ENCODE measurements at places on chromosomes 16 and 17. TPM values are rescaled to one million over a fixed set of nuclear protein-coding genes. Genes with fewer than 3 reads are reported as not detected.

- H3K4me3 ChIP-seq, result peak overlapping the region; percentile 86
- no peak for DNase-seq
- peaks cover 31% of the 10 kb centered on the region for H3K27me3 ChIP-seq
- H3K4me1 ChIP-seq, result peaks cover 18% of the 10 kb centered on the region
These were observed 926 bp downstream of the MYH10 start for GRCh38 chr17:8629371-8630226.

DNA sequence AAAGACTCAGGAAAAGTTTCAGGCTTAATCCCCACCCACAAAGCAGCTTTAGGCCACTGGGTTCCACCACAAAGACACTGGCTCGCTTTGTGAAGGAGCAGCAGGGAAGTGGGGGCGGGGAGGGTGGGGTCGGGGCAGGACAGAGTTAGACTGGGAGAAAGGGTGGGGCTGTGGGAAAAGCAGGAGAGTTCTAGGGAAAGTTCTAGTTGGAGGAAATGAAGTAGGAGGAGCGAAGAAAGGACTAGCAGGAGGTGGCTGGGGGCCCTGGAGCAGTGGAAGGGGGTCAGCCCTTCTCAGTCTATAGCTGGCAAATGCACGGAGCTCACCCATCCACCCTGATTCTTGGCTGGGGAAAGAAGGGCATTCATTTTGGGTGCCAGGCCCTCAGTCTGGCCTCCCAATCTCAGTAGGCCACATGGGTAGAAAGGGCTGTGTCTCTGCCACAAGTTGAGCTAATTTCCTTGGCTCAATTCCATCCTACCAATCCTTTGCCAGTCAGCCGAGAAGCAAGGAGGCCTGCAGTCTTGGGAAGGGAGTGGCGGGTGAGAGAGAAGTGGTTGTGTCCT lies 4.6 kb downstream of the INPP5K start:
- peaks cover 71% of the 10 kb centered on the region for H3K36me3 ChIP-seq
- H3K27ac ChIP-seq, result no peak overlapping the region
- H3K27me3 ChIP-seq, result no peaks in the 10 kb centered on the region

DNA sequence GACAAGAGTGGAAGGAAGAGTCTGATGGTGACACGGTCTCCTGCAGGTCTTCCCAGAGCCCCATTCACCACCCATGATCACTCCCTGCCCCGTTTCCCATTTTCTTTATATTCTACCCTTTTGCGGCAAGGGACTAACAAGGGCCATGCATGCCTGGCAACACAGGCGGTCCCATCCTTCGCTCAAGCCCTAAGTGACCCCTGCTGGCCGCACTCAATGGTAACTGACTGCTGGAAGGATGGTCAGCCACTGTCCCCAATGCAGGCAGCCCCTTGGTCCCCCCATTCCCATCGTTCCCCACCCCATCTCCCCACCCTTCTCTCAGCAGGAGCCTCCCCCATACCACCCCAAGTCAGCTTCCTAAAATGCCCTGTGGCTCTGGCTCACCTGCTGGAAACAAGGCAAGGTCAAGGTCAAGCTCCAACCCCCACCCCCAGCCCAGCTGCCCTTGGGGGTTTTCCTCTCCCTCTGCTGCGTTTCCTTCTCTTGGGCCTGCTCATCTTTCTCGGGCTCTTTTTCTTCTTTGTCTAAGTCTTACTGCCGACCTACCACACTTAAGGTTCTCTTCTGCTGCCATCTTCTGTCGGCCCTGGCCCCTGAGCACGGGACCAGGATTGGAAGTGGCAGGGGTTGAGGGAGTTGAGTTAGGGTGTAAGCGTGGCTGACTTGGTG lies 116.0 kb downstream of the RPTOR start:
- H3K4me1 ChIP-seq, result peaks cover 31% of the 10 kb centered on the region
- no peak for DNase-seq
- no peak overlapping the region for H3K27ac ChIP-seq
- no peaks in the 10 kb centered on the region for H3K27me3 ChIP-seq
- H3K36me3 ChIP-seq, result no peaks in the 10 kb centered on the region
- H3K4me3 ChIP-seq, result no peak overlapping the region

GRCh38 chr16:8951447-8952280 lies 12.0 kb downstream of the USP7 start:
- no peaks in the 10 kb centered on the region for H3K27me3 ChIP-seq
- DNase-seq, result no peak
- peaks cover 3% of the 10 kb centered on the region for H3K36me3 ChIP-seq
- H3K4me3 ChIP-seq, result no peak overlapping the region

The TBC1D3I gene
- total RNA-seq, result 0.25 TPM

The SLC12A3 gene
- not detected for total RNA-seq

DNA sequence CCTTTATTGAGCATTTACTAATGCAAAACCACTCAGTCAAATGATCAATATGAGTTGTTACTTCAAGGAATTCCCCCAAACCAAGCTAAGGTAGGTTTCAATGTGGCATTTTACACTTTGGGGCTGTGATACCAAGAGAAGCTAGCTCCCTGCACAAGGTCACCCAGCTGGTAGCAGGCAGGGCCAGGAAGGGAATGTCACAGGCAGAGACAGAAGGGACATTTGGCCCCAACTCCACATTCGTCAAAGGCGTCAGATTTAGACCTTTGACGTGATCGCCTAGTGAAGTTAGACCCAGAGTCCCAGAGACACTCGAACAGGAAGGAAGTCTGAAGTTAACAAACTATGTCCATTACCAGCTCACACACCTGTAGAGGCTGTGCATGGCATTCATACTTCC lies 5.5 kb upstream of the SMG1 start:
- no peak for DNase-seq
- no peaks in the 10 kb centered on the region for H3K36me3 ChIP-seq
- no peak overlapping the region for H3K27ac ChIP-seq
- no peaks in the 10 kb centered on the region for H3K27me3 ChIP-seq
- no peak overlapping the region for H3K4me3 ChIP-seq
- H3K4me1 ChIP-seq, result peaks cover 5% of the 10 kb centered on the region

DNA sequence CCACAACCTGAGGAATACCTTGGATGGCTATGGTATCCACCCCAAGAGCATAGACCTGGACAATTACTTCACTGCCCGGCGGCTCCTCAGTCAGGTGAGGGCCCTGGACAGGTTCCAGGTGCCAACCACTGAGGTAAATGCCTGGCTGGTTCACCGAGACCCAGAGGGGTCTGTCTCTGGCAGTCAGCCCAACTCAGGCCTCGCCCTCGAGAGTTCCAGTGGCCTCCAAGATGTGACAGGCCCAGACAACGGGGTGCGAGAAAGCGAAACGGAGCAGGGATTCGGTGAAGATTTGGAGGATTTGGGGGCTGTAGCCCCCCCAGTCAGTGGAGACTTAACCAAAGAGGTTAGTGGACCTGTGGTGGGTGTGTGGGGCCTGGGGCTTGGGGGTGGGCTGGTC lies 3.1 kb downstream of the NFE2L1 start:
- no peak overlapping the region for H3K27ac ChIP-seq
- no peaks in the 10 kb centered on the region for H3K27me3 ChIP-seq
- no peak overlapping the region for H3K4me3 ChIP-seq
- no peak for DNase-seq
- H3K4me1 ChIP-seq, result peaks cover 77% of the 10 kb centered on the region

- peak within 1 kb of the TSS; percentile 57 for H3K4me3 ChIP-seq
- peak within 1 kb of the TSS; percentile 78 for H3K27ac ChIP-seq
- peak; percentile 42 for DNase-seq
- H3K36me3 ChIP-seq, result no peaks in the 10 kb centered on the region
- H3K4me1 ChIP-seq, result peaks cover 29% of the 10 kb centered on the region
These were observed at the start of gene ZPBP2 for GRCh38 chr17:39867880-39868553. Gene ZPBP2 (plus strand): TSS chr17:39868202. CDS start chr17:39868355, 153 bp downstream.

DNA sequence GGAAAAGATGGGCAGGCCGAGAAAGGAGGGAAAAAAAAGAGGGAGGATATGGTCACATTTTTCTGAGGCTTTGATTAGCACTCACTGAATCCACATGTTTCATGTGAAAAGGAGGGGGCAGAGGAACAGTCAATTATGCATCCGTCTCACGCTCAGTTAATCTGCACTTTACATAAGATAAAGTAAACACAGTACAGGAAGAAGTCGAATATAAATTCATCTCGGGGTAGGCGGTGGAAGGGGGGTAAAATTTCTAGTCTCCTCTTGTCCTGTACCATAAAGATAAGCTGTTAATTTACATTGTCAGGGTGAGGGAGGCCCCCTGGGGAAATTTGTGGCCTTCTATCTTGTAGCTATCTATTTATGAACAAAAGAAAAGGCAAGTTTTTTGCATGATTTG lies 73.1 kb upstream of the CES5A start:
- H3K27me3 ChIP-seq, result peaks cover 14% of the 10 kb centered on the region
- H3K4me1 ChIP-seq, result no peaks in the 10 kb centered on the region
- no peak overlapping the region for H3K4me3 ChIP-seq
- no peaks in the 10 kb centered on the region for H3K36me3 ChIP-seq
- DNase-seq, result no peak

The C17orf100 gene
- total RNA-seq, result 0.70 TPM

GRCh38 chr16:55479430-55480140 lies 587 bp downstream of the MMP2 start:
- no peak overlapping the region for H3K4me3 ChIP-seq
- H3K27me3 ChIP-seq, result peaks cover 33% of the 10 kb centered on the region
- no peak overlapping the region for H3K27ac ChIP-seq
- no peaks in the 10 kb centered on the region for H3K36me3 ChIP-seq
- no peak for DNase-seq

DNA sequence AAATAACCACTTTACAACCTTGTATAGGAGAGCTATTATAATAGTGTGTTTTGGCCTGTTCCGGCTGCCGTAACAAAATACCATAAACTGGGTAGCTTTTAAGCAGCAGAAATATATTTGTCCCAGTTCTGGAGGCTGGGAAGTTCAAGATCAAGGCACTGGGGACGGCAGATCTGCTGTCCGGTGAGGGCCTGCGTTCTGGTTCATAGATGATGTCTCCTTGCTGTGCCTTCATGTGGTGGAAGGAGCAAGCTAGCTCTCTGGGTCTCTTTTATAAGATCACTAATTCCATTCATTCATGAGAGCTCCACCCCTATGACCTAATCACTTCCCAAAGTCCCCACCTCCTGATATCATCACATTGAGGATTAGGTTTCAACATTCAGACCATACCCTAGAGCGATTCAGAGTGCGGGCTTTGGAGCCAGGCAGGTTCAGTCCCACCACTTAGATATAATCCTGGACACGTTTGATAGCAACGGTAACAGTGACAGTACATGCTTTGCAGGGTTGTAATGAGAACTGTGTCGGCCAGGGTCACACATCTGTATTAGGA lies 76.2 kb upstream of the ZFHX3 start:
- no peak overlapping the region for H3K27ac ChIP-seq
- H3K36me3 ChIP-seq, result no peaks in the 10 kb centered on the region
- H3K27me3 ChIP-seq, result no peaks in the 10 kb centered on the region

The EVI2A gene
- 37.8 TPM for total RNA-seq

The SOST gene
- total RNA-seq, result not detected

The KRT24 gene
- not detected for total RNA-seq
